ENCODE measurements at places on chromosomes 2 and 18. TPM values are rescaled to one million over a fixed set of nuclear protein-coding genes. Genes with fewer than 3 reads are reported as not detected.

VSNL1 gene
- 1.2 TPM for total RNA-seq

CD8B gene
- total RNA-seq = not detected

EPB41L3 gene
- 146 TPM for total RNA-seq

LRRFIP1 gene
- 95.4 TPM for total RNA-seq

ZNF396 gene
- total RNA-seq = 3.3 TPM

PNPT1 gene
- 18.0 TPM for total RNA-seq

GRCh38 chr18:27198036-27198435 is 12.9 kb upstream of the CHST9 start:
- no peak for DNase-seq

DNA sequence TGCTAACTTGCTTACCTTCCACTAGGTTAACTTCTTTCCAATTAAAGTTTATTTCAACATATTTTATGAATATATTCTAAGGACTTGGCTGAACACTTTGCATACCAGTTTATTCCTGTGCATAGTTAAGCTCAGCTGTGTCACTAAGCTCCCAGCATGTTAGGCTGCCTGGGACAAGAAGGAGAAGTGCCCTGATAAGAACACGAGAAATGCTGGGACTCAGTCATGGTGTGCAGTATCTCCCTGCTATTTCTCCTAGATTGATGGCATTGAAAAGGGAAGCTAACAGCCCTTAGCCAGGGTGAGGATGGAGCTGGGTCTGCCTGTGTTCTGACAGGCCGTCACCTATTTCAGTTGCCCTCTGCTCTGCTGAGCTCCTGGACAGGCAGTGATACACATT is 164.3 kb downstream of the TRABD2A start:
- no peak for DNase-seq

DNA sequence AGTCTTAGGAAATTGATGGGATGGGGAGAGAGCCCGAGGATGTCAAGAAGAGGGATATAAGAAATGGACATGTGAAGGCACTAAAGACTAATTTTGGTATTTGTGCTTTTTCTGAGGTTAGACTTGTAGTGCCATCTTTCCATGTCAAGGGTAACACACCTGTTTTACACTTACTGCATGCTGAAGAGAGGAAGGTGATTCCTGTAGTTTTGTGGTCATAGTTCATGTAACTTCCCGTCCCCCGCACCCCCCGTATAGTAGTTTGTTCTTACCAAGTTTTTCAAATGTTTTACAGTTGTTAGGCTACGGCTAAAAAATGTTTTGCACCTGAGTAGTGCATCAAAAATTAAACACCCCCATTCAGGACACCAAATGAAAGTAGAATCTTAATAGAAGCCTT is 73.8 kb downstream of the CLIP4 start:
- DNase-seq = no peak

- no peak for DNase-seq
Measured at GRCh38 chr2:51633073-51633472, 601.1 kb upstream of the NRXN1 start.

- DNase-seq = no peak
Measured at GRCh38 chr2:46072101-46072820, 224.9 kb upstream of the EPAS1 start.

GRCh38 chr2:70456585-70457495 is 96.8 kb downstream of the TGFA start:
- DNase-seq = no peak

- DNase-seq = no peak
Measured at GRCh38 chr2:69090820-69091219, 77.8 kb downstream of the ANTXR1 start.

GRCh38 chr2:74441690-74442482 is at the start of gene RTKN:
Gene RTKN, minus strand, starts transcription at chr2:74441937. Its CDS starts 121 bp downstream, at chr2:74441816.
- DNase-seq = no peak

DNA sequence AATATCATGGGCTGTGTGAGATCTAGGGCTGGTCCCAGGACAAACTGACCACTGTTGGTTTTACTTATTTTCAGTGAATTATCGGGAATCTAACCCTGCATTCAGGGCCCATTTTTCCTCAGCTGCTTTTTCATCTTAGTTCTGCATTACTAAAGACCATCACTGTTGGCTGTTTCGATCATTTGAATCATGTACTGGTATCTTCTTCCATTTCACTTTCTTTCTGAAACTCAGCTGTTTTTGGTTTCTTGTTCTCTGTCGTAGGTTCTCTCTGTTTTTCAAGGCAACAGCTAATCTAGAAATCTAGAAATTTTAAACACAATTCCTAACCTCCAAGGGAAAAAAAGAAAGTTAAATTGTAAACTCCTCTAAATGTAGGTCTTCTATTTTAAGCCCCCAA is 159.9 kb upstream of the SESTD1 start:
- no peak for DNase-seq

DNA sequence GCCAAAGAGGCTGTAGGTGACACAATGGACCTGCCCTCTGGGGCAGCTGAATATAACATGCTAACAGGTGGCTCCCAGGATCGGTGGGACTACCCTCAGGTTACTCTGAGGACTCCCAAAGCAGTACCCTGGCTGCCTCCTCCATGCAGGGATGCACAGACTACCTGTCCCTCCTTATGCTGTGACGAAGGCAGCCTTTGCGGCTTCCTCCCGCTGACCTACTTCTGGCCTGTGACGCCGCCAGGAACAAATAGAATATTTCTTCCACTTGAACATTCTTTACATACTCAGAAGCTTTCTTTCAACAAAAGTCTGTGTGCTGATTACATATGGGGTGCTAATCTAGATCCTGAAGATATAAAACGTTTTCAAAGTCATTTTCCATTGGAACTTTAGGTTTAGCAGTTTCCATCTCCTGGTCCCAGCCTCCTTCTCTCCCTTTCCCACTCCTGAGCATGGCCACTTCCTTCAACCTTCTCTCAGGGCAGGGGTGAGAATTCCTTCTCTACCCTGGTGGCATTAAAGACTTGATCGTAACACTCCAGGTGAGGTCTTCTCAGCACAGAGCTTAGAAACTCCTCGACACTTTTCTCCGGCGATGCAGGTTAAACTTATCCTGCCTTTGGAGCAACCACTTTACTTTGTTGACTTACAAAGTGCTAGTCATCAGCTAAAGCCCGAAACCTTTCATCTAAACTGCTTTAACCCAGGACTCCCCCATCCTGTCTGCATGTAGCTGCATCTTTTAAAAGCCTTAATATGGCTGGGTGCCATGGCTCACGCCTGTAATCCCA is 58.9 kb upstream of the STK17B start:
- DNase-seq = no peak

- DNase-seq = no peak
Measured at GRCh38 chr2:217316743-217317142, 456.9 kb upstream of the TNP1 start.
